ENCODE measurements at places on chromosomes 1 and 21. TPM values are rescaled to one million over a fixed set of nuclear protein-coding genes. Genes with fewer than 3 reads are reported as not detected.

GRCh38 chr1:15442119-15442518 lies 3.9 kb downstream of the CTRC start:
- peaks cover under 1% of the 10 kb centered on the region for H3K27me3 ChIP-seq
- no peak overlapping the region for H3K4me3 ChIP-seq
- H3K27ac ChIP-seq, result no peak overlapping the region
- no peak for DNase-seq

DNA sequence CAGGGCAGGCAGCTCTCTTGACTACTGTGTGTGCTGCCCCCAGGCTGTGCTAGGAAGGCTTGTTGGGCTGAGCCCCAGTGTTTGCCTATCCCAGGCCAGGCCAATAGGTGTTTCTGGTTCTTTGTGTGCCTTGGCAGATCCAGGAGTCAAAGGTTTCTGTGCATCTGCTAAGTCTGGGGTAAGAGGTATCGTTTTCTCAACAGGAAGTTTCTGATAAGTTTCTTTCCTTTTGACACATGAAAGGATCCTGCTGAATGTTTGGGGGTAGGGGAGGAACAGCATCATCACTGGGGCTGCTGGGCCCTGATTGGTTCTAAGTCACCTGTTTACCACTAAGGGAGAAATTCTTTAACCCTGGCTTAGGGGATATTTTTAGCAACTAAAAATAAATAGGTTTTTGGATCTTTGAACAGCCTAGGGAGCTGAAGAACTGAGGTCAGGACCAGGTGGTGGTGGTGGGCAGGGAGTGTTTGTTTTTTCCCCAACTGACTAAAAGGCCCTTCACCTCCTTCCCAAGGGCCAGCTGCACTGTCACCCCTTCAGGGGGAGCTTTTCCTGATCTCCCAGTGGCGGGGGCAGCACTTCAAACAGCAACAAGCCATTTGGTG lies 85.1 kb downstream of the KCNN3 start:
- peaks cover 7% of the 10 kb centered on the region for H3K27me3 ChIP-seq
- no peak overlapping the region for H3K27ac ChIP-seq
- H3K36me3 ChIP-seq, result no peaks in the 10 kb centered on the region
- no peaks in the 10 kb centered on the region for H3K4me1 ChIP-seq

- peak; percentile 45 for DNase-seq
- H3K27ac ChIP-seq, result no peak overlapping the region
- no peaks in the 10 kb centered on the region for H3K4me1 ChIP-seq
- no peaks in the 10 kb centered on the region for H3K27me3 ChIP-seq
- H3K36me3 ChIP-seq, result no peaks in the 10 kb centered on the region
These were observed 42.7 kb upstream of the SLC30A1 start for GRCh38 chr1:211621447-211622198.

GRCh38 chr1:18166929-18167328 lies 59.3 kb downstream of the IGSF21 start:
- H3K4me3 ChIP-seq, result no peak overlapping the region
- H3K4me1 ChIP-seq, result no peaks in the 10 kb centered on the region
- peaks cover 7% of the 10 kb centered on the region for H3K27me3 ChIP-seq
- no peaks in the 10 kb centered on the region for H3K36me3 ChIP-seq

GRCh38 chr1:232192781-232193450 lies 437.0 kb downstream of the SIPA1L2 start:
- no peaks in the 10 kb centered on the region for H3K27me3 ChIP-seq
- H3K4me1 ChIP-seq, result no peaks in the 10 kb centered on the region
- DNase-seq, result peak; percentile 16

- no peaks in the 10 kb centered on the region for H3K4me1 ChIP-seq
- H3K27me3 ChIP-seq, result no peaks in the 10 kb centered on the region
- no peak overlapping the region for H3K4me3 ChIP-seq
- no peak overlapping the region for H3K27ac ChIP-seq
These were observed 23.1 kb downstream of the SLC35A3 start for GRCh38 chr1:99992760-99993467.

DNA sequence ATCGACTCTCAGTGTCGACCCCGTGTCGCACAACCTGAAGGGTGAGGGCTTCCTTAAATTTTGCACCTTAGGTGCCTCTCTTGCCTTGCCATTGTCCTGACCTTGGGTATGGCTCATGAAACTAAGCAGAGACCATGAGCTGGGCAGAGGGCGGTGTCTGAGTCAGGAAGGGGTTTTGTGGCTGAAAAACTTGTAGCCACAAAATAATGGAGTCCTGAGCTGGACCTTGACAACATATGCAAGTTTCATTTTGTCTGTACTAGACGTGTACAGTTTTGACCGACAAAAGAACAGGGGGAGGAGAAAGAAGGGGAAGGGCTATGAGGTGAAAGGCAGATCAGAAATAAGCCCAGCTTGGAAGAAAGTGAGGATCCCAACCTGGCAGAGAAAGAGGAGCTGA lies 8.3 kb upstream of the RUNX1 start:
- H3K27me3 ChIP-seq, result no peaks in the 10 kb centered on the region
- no peak for DNase-seq
- H3K27ac ChIP-seq, result no peak overlapping the region
- H3K4me3 ChIP-seq, result no peak overlapping the region
- H3K36me3 ChIP-seq, result no peaks in the 10 kb centered on the region
- no peaks in the 10 kb centered on the region for H3K4me1 ChIP-seq

DNA sequence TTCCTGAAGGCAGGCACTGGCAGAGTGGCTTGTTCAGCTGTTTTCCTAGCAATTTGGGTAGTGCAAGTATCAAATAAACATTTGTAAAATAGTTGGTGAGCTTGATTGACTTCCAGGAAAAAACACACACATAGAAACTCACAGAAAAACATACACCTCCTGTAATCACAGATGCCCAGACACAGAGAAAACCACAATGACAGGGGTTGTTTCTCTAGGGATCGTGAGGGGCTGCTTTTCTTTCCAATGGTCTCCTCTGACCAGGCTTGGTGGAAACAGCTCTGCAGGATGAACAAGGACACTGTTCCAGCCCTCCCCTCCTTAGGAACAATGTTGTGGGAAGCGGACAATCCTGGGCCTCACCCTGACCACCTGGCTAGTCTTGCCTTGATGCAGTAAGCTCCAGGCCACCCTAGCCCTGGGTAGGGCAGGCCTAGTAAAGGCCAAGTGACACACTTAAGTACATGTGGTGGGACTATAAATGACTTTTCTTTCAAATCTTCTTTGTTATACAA lies 142.5 kb upstream of the HMGB4 start:
- H3K4me1 ChIP-seq, result peaks cover 3% of the 10 kb centered on the region
- no peaks in the 10 kb centered on the region for H3K36me3 ChIP-seq
- no peaks in the 10 kb centered on the region for H3K27me3 ChIP-seq

GRCh38 chr1:200905411-200906052 lies 10.8 kb downstream of the INAVA start:
- DNase-seq, result peak; percentile 36
- no peak overlapping the region for H3K27ac ChIP-seq
- no peak overlapping the region for H3K4me3 ChIP-seq
- H3K36me3 ChIP-seq, result no peaks in the 10 kb centered on the region
- H3K27me3 ChIP-seq, result no peaks in the 10 kb centered on the region
- no peaks in the 10 kb centered on the region for H3K4me1 ChIP-seq

DNA sequence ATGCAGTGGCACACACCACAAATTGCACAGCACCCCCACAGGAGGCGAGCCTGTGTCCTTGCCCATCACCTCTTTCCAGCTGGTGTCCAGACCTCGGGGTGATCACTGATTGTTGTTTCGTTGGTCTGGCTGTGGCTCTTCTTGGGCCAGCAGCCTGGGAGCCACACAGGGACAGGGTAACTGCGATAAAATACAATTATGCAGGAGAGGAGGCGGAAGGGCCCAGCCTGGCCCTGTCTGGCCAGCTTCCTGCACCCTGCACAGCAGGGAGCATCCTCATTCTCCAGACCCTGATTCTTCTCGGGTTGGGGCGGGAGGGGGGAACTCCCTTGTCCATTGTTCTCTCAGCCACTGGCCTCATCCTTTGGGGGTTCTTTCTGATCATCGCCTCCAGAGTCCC lies 83.6 kb downstream of the ADARB1 start:
- no peak for DNase-seq
- no peaks in the 10 kb centered on the region for H3K36me3 ChIP-seq
- H3K27me3 ChIP-seq, result no peaks in the 10 kb centered on the region
- no peak overlapping the region for H3K27ac ChIP-seq
- H3K4me3 ChIP-seq, result no peak overlapping the region

DNA sequence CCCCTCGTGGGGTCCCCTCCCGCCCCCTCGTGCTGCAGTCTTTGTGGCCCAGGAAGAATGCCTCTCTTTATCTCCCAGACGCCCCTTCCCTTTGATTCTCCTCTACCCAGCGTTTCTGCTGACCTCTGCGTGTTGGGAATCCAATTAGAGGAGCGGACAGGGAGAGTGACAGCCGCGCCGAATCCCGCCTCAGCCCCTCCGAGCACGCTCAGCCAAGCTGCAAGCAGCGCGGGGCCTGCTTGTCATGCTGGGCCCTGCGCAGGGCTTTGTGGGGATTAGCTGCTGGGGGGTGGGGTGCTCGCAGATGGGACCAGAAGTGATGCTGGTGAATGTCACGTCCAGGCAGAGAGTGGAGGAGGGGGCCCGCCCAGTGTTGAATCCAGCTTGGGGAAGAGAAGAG lies 91.1 kb downstream of the EPHB2 start:
- DNase-seq, result no peak
- H3K27me3 ChIP-seq, result no peaks in the 10 kb centered on the region
- no peaks in the 10 kb centered on the region for H3K36me3 ChIP-seq
- H3K4me3 ChIP-seq, result no peak overlapping the region
- no peak overlapping the region for H3K27ac ChIP-seq
- H3K4me1 ChIP-seq, result peaks cover 7% of the 10 kb centered on the region

GRCh38 chr21:26238646-26239045 lies 68.1 kb upstream of the APP start:
- H3K4me1 ChIP-seq, result no peaks in the 10 kb centered on the region
- no peaks in the 10 kb centered on the region for H3K27me3 ChIP-seq
- no peak overlapping the region for H3K4me3 ChIP-seq
- no peak overlapping the region for H3K27ac ChIP-seq
- DNase-seq, result no peak

GRCh38 chr1:221620437-221621384 lies 121.2 kb downstream of the DUSP10 start:
- H3K36me3 ChIP-seq, result no peaks in the 10 kb centered on the region
- H3K4me1 ChIP-seq, result no peaks in the 10 kb centered on the region
- H3K27ac ChIP-seq, result no peak overlapping the region
- no peak overlapping the region for H3K4me3 ChIP-seq

- DNase-seq, result no peak
- H3K27ac ChIP-seq, result no peak overlapping the region
- no peaks in the 10 kb centered on the region for H3K4me1 ChIP-seq
- no peaks in the 10 kb centered on the region for H3K36me3 ChIP-seq
- H3K4me3 ChIP-seq, result no peak overlapping the region
These were observed 82.3 kb upstream of the CACHD1 start for GRCh38 chr1:64387389-64388285.

DNA sequence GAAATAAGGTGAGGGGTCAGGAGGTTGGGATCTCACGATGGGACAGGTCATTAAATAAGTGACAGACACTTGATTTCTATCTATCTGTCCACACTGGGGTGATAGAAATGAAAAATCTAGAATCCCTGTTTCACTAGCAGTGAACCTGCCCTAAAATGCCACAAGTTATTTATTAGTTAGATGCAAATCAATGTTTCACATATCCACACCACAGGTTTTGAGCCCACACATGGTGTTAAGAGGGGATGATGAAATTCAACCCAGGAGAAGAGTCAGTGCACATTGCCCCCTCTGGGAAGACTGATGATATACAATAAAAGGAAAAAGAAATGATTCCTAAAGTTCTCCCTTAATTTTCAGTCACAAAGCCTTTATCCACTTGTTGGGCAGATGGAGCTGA lies 10.1 kb upstream of the NTPCR start:
- no peaks in the 10 kb centered on the region for H3K36me3 ChIP-seq
- H3K27me3 ChIP-seq, result no peaks in the 10 kb centered on the region
- H3K27ac ChIP-seq, result no peak overlapping the region
- H3K4me1 ChIP-seq, result no peaks in the 10 kb centered on the region
- H3K4me3 ChIP-seq, result no peak overlapping the region

DNA sequence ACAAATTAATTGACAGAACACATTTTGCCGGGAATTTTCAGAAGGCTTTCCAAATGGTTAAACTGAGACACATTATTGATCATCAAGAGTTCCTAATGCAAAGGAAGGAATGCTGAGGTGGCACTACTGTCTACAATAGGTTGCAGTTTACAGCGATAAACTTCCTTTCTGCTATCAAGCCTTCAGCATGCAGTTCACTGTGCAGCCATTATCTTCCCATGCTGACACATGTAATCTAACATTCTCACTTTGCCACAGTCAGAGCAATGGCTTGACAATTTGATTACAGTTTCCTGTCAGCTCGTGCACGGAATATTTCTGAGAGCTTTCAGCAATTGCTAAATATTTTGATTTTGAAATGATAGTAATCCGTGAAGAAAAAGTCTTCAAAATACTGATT lies 166.9 kb upstream of the PRMT6 start:
- no peaks in the 10 kb centered on the region for H3K27me3 ChIP-seq
- H3K4me3 ChIP-seq, result no peak overlapping the region
- no peaks in the 10 kb centered on the region for H3K36me3 ChIP-seq
- DNase-seq, result no peak

- no peak overlapping the region for H3K27ac ChIP-seq
- H3K4me1 ChIP-seq, result no peaks in the 10 kb centered on the region
- H3K36me3 ChIP-seq, result no peaks in the 10 kb centered on the region
- H3K27me3 ChIP-seq, result peaks cover 15% of the 10 kb centered on the region
- peak; percentile 32 for DNase-seq
These were observed 39.2 kb downstream of the CAMK2N1 start for GRCh38 chr1:20446796-20447195.

The KRTAP6-2 gene
- not detected for total RNA-seq

The TMEM50B gene
- 23.1 TPM for total RNA-seq

The SPTA1 gene
- 0.02 TPM for total RNA-seq

The CFAP74 gene
- total RNA-seq, result not detected

The COL6A1 gene
- 131 TPM for total RNA-seq

The TMEM269 gene
- 0.07 TPM for total RNA-seq
